GOT3 (cell line): ENCODE measurements at places on chromosomes 11 and 22.

- DNase-seq, result no peak
Measured at GRCh38 chr11:130726234-130727037, 189.8 kb downstream of the SNX19 start.

GRCh38 chr11:1574238-1574932 is 2.3 kb upstream of the DUSP8 start:
- DNase-seq, result no peak

GRCh38 chr11:33248416-33248971 is 8.7 kb upstream of the HIPK3 start:
- no peak for DNase-seq

DNA sequence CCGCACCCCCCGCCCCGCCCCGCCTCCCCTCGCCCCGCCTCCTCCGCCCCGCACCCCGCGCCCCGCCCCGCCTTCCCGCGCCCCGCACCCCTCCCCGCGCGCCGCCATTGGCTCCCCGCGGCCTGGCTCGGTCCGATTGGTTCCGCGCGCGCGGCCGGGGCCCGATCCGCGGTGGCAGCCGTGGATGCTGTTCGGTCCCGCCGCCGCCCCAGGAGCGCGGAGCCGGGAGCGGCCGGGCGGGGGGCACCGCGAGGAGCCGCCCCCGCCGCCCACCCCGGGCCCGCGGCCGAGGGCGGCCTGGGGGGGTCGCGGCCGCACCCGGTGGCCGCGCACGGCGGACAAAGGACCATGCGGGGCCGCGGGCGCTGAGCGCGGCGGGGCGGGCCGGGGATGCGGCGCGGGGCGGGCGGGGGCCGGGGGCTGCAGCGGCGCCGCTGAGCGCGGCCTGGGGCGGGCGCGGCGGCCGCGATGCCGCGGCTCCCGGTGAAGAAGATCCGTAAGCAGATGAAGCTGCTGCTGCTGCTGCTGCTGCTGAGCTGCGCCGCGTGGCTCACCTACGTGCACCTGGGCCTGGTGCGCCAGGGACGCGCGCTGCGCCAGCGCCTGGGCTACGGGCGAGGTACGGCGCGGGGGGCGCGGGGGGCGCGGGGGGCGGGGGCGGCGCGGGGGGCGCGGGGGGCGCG is at the start of gene B4GALNT4:
Gene B4GALNT4 (plus strand): TSS at position 164 of the 683 bp plus-strand sequence. CDS start 305 bp downstream, at position 469.
- DNase-seq, result no peak

GRCh38 chr11:134126217-134126822 is 57.4 kb downstream of the JAM3 start:
- DNase-seq, result no peak

- no peak for DNase-seq
Measured at GRCh38 chr11:134612140-134613030, 200.3 kb upstream of the B3GAT1 start.

DNA sequence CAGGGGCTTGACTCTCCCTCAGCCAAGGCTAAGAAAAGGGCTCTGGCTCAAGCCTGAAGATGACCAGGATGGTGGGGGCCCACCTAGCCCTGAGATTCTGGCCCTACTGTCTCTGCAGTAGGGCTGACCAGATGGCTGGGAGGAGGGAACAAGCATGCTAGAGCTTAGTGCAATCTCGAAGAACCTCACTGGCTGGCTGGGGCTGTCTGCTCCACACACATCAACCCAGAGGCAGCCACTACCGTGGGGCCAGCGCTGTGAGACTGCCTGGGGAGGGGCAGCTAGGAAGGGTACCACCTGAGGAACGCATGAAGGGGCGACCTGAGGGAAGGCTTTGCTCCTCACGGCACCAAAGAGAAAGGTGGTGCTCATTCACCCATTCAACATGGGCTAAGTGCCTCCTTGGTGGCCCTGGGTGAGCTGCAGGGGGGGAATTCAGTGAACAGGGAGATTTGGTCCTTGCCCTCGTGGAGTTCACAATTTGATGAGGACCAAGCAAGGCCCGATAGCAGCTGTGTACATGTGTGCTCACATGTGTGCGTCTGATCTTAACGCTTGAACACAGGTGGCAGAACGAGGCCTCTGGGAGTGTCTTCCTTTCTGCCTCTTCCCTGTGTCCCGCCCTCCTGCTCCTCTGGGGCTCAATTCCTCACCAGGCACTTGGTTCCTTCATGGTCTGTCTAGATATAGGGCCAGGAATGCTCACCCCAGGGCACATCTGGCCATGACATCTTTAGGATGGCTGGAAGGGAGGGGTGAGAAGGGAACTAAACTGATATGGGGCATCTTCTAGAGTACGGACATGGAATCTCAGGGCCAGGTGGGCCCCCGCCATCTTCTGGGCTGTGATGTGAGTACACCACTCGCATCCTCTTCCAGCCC is 102.3 kb upstream of the PITPNB start:
- DNase-seq, result no peak

GRCh38 chr11:94031625-94032024 is 10.5 kb downstream of the HEPHL1 start:
- no peak for DNase-seq

DNA sequence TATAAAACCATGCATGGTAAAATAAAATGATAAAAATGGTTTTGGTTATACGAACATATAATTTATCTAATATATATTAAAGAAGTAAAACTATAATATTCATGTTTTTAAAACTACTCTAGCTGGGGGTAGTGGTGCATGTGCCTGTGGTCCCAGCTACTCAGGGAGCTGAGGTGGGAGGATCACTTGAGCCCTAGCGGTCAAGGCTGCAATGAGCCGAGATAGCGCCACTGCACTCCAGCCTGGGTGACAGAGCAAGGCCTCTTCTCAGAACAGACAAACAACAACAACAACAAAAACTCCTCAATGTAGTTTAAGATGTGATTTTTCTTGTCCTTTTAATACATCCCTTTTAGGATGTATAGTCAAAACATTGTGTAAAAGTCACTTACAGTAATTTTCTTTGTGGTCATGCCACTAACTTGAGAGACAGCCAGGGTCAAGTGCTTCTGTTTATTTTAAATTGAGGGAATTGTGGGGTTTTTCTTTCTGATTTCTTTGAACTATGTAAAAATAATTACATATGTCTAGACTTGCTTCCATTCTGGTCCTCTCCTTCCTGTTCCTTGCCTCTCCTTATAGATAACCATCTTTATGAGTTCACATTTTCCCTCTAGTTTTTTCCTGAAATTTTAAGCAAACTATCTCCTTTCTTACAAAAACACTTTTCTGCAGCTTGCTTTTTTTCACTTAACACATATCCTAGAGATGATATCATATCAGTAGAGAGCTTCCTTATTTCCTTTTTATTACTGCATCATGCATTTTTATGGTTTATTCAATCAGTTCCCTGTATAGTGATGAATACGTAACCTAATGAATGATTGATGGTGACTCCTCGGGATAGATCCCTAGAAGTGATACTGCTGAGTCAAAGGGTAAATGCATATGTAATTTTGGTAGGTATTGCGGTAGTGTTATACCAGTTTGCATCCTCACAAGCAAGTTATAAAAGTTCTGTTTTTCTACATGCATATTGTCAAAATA is 9.1 kb downstream of the OR2AT4 start:
- no peak for DNase-seq

DNA sequence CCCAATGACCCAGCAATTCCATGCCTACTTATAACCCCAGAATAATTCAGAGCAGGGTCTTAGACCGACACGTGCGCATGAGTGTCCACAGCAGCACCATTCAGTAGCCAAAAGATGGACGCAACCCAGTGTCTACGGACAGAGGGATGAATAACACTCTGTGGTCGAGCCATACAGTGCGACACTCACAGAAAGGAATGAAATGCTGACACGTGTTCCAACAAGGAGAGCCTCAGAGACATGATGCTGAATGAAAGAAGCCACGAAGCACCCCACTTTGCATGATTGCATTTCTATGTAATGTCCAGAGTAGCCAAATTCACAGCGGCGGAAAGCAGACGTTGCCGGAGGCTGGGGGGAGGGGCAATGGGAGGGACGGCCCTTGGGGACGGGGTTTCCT is 134.4 kb downstream of the CTTN start:
- DNase-seq, result no peak

DNA sequence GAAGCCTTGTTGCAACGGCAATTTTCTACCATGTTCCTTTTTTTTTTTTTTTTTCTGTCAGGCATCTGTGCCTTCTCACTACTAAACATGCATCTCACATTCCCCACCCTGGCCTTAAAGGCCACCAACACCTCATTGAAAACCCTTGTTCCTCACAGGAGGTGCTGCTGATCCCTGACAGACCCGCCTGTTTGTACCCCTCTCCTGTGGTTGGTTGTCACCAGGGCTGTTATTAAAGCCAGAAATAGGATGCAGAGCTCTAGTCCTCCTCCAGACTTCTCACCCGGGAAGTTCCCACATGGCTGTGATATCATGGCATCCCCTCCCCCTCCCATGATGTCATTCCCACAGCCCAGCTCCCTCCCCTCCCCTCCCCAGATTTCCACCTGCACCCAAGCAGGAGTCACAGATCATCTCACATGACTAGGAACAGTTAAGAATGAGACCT is 302.8 kb upstream of the NCAM1 start:
- no peak for DNase-seq

- no peak for DNase-seq
Measured at GRCh38 chr11:75513250-75513649, 12.5 kb downstream of the GDPD5 start.

GRCh38 chr11:134063124-134063495 is 5.8 kb upstream of the JAM3 start:
- DNase-seq, result no peak

DNA sequence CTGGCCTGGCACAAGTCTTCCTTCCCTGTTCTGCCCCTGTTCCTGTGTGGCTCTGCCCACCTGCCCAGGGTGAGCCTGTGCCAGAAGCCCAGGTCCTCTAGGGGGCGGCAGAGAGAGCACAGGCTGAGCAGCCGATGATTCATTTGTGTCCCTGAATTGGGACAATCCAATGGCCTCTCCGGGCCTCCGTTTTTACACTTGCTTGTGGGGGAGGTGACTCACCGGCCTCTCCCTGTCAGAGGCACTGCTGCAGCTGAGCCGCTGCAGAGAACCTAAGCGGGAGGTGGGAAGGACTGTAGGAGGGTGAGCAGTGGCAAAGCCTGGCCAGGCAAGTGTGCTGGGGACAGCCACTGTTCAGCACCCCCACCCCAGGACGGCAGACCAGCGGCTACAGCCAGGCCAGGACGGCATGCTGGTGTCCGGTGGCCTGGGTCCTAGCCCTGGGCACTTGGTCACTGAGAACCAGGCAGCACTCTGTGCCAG is 65.2 kb upstream of the LMO1 start:
- peak; percentile 2 for DNase-seq

GRCh38 chr11:65558930-65559509 is 861 bp upstream of the LTBP3 start:
- DNase-seq, result no peak

GRCh38 chr22:42699281-42699975 is 21.2 kb downstream of the A4GALT start:
- no peak for DNase-seq

- no peak for DNase-seq
Measured at GRCh38 chr22:36279219-36279666, 26.3 kb downstream of the APOL1 start.

- DNase-seq, result no peak
Measured at GRCh38 chr22:40322021-40322420, 24.3 kb upstream of the ADSL start.

DNA sequence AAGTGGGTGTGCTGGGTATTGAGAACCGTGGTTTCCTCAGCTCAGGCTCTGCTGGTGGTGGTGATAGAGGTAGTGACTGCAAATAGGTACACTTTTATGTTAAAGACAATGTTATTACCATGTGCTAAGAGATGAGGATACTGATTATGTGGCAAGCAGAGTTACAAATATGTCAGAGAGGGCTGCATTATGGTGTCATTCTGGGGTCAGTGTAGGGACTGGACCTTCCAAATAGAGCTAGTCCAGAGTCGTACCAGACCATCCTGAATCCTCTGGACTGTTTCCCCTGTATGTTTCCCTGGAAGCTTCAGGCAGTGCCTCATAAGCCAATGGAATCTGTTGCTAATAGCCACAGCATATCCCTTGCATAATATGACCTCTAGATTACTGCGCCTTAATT is at the start of gene DNAJB7:
Gene DNAJB7 (minus strand): TSS at position 101 of the 400 bp plus-strand sequence. CDS start 119 bp downstream, outside the sequence.
- no peak for DNase-seq

- DNase-seq, result no peak
Measured at GRCh38 chr11:9840460-9841004, 176.7 kb downstream of the SWAP70 start.

DNA sequence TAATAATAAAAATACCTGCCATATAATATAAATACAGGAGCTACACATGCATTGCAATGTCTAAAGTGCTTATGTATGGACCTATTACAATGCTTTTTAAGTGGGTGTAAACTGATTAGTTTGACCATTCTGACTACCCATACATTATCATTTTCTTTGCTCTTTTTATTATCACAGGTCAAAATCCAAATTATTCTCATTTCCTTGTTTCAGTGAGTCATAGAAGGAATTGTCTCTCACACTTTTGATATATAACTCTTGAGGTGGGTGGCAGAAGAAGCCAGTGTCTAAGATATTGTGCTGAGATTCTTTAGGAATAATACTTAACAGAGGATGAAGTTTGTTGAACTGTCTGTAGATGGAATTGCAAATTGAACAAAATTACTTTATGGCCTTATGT is 35.6 kb downstream of the GAS2 start:
- DNase-seq, result no peak

DNA sequence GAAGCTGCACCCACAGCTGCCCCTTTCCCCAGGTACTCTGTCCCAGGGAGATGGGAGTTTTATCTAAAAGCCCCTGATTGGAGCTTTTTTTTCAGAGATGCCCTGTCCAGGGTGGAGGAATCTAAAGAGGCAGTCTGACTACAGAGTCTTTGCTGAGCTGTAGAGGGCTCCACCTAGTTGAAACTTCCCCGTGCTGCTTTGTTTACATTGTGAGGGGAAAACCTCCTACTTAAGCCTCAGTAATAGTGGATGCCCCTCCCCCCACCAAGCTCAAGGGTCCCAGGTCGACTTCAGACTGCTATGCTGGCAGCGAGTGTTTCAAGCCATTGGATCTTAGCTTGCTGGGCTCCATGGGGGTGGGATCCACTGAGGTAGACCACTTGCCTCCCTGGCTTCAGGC is 470.1 kb upstream of the LARGE1 start:
- no peak for DNase-seq

DNA sequence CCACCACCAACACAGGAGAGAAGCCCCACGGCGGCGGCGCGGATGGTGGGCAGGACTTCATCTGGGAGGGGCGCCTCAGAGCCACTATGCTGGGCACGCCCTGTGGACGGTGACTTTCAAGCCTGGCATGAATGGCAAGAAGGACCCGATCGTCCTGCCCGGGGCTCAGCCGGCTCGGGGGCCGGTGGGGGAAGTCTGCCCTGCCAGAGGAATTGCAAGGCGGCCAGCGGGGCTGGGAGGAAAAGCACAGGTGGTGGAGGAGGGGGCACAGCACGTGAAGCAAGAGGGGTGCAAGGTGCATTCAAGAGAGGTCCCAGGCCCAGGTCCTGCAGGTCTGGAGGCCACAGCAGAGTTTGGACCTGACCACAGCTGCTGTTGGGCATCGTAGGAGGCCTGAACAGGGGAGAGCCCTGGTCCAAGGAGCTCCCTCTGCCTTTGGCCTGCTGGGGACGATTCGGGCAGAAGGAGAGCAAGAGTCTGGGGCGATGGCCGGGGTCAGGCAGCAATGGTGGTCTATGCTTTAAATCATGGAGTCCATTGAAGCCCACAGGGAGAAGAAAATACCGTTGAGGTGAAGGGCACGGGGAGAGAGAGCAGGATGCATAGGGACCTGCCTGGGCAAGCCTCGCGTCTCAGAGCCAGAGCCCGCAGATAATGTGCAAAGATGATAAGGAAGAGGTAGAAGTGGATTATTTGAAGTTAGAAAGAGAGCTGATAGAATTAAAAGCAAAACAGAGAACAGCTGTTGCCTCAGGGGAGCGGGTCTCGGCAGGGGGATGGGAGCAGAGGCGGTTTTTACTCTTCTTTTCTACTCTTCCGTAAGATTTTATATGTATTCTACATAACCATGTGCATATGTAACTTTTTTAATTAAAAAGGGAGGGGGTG is 82.6 kb upstream of the SHISAL1 start:
- DNase-seq, result no peak
